ENCODE measurements at places on chromosomes 2 and 18.

DNA sequence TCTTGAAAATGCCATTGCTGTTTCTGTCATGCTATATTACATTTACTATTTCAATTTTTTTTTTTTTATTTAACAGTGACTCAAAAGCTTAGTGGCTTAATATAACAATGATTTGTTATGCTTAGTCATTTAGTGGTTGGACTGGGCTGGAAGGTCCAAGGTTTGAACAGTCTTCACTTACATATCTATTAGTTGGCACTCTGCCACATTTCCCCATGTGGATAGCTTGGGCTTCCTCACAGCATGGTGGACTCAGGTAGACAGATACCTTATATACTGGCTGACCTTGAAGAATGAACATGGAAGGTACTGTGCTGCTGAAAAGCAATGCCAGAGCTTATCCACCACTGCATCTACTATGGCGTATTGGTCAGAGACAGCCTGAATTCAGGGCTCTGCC, 909.5 kb upstream of the SOX11 start:
- no peak for DNase-seq

GRCh38 chr2:110979471-110980338, 141.0 kb upstream of the BCL2L11 start:
- no peak for DNase-seq

DNA sequence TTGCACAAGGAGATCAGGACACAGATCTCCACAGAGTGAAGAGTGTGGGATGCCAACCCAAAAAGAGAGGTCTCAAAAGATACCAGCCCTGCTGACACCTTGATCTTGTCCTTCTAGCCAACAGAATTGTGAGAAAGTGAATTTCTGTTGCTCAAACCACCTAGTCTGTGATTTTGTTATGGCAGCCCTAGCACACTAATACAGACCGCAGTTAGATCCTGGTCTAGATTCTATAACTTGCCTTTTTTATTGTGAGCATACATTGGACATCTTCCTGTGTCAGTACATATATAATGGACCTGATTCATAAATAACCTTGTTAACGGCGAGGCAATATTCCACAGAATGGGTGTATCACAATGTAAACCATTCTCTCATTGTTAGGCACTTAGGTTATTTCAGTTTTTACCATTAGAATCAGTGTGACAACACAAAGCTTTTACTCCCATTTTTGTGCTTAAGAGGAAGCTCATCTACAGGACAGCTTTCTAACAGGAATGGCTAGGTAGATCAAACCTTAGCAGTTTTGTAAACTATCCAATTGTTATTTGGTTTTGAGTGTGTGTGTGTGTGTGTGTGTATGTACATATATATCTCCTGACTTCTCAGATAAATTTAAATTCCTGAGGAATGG, 89.0 kb downstream of the ACSL3 start:
- DNase-seq, result no peak

DNA sequence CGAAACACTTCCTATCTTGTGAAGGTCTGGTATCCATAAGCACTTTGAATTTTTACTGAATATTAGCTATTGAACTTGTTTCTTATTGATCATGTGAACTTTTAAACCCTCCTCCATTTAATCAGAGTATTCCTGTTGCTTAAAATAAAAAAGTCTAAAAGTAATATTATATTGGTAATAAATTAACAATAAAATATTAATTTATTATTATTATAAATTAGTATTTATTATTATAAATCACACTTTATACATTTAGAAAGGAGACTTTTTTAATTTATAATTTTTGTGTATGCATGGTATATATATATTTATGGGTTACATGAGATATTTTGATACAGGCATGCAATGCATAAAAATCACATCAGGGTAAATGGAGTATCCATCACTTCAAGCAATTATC, 295.4 kb upstream of the NETO1 start:
- DNase-seq, result no peak
